ENCODE measurements at places on chromosomes 3 and 15.

- no peak for DNase-seq
These were observed 32.7 kb downstream of the PLD1 start for GRCh38 chr3:171777596-171777995.

GRCh38 chr15:57703387-57703786, 3.1 kb upstream of the POLR2M start:
- DNase-seq = no peak

DNA sequence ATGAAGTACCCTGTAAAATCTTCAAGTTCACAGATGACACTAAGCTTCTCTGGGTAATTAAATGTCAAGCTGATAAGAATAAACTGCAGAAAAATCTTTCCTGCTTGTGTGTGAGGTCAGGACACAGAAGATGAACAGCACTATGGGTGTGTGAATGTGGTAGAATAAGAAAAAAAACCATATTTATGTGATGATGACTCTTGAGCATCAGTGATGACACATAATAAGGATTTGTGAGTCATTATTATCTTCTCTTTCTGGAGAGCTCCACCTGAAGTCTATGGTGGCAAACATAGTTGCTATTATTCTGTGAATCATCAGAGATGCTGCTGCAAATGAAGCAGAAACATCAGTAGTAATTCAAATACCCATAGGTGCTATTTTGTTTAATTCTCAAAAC, 422.4 kb downstream of the DIPK2A start:
- DNase-seq = no peak

GRCh38 chr3:31743331-31744089, 210.8 kb downstream of the STT3B start:
- DNase-seq = no peak

GRCh38 chr15:29986946-29987345, 95.8 kb upstream of the GOLGA8J start:
- no peak for DNase-seq

Data from AG09309 (cell line).